ENCODE measurements at places on chromosomes 1 and 21.

- DNase-seq = no peak
Observed at GRCh38 chr1:150829751-150830150, 21.7 kb upstream of the CTSK start.

- DNase-seq = no peak
Observed at GRCh38 chr1:29514361-29515169, 278.2 kb downstream of the PTPRU start.

- DNase-seq = no peak
Observed at GRCh38 chr1:63916485-63917360, 142.9 kb downstream of the ROR1 start.

GRCh38 chr1:86380257-86380861 is 15.8 kb downstream of the ODF2L start:
- no peak for DNase-seq

DNA sequence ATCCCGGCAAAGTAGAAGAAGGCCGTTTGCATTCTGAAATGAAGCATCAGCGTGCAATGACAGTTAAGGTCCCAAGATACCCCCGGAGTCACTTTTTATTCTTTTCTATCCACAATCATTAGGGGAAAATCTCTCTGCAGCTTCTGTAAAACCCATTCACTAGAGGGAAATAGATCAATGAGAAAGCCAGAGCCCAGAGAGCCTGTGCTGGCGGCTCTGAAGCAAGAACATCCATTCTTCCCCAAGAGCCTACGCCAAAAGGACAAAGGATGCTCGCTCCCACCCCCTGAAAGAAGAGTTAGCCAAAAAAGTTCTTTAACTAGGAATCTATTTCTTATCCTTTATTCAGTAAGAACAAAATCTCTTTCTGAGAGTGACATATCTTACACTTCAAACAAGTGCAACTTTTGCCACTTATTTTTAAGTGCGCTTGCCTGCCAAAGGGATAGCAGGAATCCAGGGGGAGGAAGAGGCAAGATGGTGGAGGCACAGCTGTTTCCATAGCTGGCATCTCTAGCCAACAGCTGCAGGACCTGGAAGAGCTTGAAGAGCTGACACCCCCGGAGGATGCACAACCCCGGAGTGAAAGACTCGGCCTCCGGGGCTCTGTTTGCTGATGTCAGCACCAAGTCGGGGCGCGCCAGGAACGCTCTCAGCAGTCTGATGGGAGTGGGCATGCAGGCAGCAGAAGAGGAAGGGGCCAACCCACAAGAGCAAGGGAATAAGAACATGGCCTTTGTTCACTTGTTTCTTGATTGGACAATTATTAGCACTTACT is 68.7 kb downstream of the KCNN3 start:
- DNase-seq = no peak

DNA sequence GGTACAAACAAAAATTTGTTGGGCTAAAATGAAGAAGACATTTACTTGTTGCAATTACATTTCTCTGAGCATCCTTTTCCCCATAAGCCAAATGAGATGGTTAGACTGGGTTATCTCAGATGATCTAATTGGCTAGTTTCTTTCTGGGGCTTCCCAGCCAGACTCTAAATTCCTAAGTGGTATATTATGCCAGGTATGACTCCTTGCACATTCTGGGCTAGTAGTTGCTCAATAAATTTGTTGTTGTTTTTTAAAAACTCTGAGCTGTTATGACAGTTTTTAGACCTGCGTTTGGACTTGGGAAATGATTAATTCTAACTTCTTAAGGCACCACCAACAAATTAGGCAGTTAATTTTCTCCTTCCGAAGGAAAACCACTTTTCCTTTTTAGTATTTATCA is 66.1 kb downstream of the UCK2 start:
- DNase-seq = no peak

- no peak for DNase-seq
Observed at GRCh38 chr1:52574594-52574993, 21.7 kb upstream of the TUT4 start.

DNA sequence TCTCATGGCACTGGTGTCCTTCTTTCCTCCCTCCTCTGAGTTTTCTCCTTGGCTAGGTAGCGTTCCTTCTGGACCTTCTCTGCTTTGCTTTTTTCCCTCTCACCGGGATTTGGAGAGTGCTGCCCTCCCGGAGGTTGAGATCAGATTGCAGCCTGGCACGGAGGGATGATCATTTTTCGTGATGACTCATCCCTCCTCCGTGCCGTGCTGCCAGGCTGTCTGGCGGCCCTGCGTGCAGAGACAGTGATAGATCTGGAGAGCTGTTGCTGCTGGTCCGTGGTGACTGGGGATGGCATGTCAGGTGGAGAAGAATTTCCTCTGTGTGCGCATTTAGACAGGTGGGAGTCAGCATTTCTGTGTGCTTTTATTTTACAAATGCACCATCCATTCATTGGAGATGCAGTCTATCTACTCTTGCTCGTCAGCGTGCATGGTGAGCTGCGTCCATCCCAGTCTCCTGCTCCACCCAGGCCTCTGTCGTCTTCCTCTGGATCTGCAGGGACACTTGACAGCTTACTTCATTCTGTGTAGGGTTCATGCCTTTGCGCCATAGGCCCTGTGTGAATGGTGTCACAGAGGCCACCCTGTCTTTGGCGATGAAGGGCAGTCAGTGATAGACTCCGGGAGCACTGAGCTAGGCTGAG is 104.4 kb downstream of the PCBP3 start:
- no peak for DNase-seq

GRCh38 chr1:35390600-35391494 is 122.3 kb downstream of the ZMYM4 start:
- no peak for DNase-seq

DNA sequence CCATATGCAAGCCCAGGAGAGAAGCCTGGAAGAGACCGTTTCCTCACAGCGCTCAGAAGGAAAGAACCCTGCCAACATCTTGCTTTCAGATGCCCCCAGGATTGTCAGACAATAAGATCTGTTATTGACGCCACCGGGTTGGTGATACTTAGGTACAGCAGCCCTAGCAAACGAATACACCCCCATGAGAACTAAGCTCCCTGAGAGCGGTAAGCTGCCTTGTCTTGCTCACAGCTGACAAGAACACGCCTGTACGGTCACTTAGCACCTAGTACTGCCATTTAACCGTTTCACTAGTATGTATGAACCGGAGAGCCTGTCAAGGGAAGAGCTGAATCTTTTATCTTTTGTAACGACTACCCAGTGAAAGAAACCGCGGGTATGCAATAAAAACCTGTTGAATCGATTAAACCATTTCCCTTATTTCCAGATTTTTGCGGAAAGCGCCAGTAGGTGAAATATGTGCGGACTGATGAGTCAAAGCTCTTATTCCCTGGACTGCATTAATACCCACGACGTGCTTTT is 619 bp upstream of the ZBTB8B start:
- DNase-seq = no peak

GRCh38 chr1:235442788-235443429 is 61.3 kb downstream of the B3GALNT2 start:
- no peak for DNase-seq

GRCh38 chr1:243548516-243548915 is 292.7 kb downstream of the SDCCAG8 start:
- no peak for DNase-seq

DNA sequence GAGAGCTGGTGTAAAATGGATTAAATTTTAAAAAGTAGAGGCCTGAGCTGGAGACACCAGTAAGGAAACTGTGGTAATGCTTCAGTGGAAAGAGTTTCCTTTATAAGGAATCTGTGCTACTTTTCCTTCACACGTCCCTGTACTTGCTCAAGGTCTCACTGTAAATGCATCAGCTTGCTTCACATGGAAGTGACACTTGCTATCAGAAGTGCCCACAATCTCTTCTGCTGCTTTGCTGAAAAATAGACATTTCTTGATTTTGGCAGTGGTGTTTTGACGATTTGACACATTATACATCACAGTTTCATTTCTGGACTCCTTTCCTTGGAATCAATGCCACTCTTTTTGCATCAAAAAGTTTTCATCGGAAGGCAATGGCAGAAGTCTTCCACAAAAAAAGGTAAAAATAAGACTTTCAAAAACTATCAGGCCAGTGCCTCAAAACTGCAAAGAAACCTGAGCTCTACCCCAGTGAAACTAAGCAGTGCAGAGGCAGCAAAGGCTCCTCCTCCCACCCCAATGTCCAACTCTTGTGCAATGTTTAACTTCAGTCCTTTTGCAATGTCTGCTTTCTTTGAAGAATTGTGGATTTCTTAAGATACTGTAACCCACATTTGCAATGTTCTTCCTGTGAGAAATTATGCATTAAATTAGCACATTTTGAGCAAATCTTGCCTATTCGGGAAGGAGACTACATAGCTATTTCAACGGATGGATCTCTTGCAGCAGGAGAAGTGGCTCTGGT is 18.4 kb upstream of the TSPAN2 start:
- no peak for DNase-seq

GRCh38 chr1:97567000-97567749 is 353.7 kb downstream of the DPYD start:
- DNase-seq = no peak

GRCh38 chr1:151858030-151858746 is 4.7 kb upstream of the THEM5 start:
- DNase-seq = no peak

GRCh38 chr1:24154215-24154614 is 11.3 kb upstream of the IL22RA1 start:
- no peak for DNase-seq

DNA sequence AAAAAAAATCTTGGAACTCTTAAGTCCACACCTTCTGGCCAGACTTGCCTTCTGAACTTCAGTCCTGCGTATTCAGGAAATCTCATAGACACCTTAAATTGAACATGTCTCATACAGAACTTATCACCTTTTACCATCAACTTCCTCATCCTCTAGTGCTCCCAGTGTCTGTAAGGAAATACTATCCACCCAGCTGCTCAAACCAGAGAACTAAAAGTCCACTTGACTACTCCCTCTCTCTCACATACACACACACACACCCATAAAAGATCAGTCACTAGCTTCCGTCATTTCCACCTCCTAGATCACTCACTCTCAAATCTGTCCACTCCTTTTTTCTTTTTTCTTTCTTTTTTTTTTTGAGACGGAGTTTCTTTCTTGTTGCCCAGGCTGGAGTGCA is 10.9 kb upstream of the CAP1 start:
- no peak for DNase-seq

DNA sequence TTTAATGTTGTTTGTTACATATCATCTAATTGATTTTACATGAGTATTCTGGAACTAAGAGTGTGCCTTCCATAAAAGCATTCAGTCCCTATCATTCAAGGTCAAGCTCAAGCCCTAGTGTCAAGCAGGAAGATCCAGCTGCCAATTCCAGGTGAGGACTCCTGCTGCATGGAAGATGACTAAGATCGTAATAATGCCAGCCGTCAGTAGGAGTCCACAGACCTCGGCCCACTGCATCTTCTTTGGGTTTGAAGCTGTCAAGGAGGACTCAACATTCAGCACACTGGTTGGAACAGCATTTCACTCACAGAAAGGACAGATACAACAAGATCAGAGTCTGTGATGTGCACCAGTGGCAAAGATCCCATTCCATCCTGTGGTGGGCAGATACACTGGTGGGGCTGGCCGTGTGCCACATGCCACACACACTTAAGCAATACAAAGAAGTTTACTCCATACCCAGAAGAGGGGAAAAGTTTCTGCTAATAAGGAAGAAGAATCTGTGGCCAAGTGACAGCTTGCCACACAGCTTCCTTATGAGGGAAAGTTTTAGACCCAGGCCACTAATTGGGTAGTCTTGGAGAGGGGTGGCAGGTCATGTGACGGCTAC is 160.4 kb downstream of the PIK3R3 start:
- DNase-seq = no peak

DNA sequence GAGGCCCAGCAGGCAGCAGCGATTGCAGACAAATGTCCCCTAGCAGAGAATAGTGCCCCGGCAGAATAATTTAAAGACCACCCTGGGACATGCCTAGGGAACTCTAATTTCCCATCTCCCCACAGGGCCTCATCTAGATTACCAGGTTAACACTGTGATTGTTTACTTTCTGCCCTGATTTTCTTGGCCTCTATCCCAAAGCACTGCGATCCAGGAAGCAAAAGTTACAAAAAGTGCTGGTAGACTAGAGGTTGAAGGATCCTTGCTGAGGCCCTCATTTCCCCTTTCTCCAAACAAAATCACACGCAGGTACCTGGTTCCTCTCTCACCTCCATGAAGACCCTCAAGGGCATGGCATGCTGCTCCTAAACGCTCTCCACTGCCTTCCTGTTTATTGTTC is 229.7 kb downstream of the C1orf94 start:
- no peak for DNase-seq

DNA sequence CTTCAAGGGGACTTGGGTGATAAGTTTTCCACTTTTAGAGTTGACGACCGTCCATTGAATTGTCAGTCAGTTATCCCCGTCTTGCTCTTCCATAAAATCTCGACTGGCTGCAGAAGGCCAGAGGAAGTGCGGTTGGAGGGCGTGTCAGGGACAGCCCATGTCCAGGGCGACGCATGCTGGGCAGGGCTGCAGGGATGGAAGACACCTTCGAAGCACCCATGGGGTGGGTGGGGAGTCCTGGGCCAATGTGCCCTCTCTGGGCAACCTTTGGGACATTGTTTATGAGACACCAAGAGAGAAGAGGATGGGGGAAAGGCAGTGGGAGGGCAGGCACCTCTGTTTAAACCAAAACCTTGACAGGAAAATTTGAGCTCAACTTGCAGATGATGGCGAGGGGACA is 38.6 kb upstream of the EDN2 start:
- no peak for DNase-seq

DNA sequence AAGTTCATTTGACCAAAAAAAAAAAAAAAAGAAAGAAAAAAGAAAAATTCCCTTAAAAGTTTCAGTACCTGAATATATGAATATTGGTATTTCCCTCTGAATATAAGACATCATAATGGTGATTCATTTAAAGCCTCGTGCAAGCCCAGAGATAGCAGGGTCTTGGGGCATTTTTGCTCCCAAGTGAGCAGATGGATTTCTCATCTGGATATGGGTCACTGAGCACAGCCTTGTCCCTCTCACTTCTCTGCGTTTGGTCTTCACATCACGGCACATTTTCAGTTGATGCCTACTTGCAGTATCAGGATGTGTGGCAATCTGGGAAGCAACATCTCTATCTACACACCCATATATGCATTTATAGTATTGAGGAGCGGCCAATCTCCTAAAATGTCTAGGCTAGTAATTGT is 12.7 kb downstream of the CD58 start:
- no peak for DNase-seq

DNA sequence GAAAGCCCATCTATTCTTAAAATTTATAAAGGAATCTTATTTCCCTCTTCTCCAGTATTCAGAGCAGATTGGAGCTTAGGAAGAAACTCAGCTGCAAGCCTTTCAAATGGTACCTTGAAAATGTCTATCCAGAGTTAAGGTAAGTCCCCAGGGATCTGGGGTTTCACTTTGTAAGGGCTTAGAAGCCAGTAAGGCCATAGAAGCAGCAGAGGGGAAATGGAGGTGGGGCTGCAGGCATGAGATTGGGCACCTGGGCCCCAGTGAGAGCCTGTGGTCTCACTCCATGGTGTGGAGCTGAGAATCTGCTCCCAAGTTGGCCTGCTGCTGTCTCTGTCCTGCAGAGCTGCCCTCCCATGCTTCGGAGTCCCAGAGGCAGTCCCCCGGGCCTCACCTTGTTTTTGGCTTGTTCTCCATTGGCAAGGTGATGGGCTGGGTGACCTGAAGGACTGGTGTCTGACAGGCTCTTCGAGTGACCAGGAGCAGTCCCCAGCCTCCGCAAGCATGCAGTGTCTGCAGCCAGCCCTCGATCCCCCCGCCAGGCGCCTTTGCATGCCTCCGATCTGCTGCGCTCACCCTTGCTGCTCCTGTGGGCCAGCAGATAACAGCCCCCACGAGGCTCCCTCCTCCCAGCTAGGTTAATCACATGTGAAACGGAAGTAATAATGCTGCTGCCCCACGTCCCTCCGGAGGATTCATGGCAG is 163.1 kb downstream of the PGBD5 start:
- no peak for DNase-seq

Data from activated CD8-positive, alpha-beta memory T cell treated with anti-CD3 and anti-CD28 coated beads for 1 hour (primary cell).